ENCODE measurements at places on chromosomes 4 and X.

DNA sequence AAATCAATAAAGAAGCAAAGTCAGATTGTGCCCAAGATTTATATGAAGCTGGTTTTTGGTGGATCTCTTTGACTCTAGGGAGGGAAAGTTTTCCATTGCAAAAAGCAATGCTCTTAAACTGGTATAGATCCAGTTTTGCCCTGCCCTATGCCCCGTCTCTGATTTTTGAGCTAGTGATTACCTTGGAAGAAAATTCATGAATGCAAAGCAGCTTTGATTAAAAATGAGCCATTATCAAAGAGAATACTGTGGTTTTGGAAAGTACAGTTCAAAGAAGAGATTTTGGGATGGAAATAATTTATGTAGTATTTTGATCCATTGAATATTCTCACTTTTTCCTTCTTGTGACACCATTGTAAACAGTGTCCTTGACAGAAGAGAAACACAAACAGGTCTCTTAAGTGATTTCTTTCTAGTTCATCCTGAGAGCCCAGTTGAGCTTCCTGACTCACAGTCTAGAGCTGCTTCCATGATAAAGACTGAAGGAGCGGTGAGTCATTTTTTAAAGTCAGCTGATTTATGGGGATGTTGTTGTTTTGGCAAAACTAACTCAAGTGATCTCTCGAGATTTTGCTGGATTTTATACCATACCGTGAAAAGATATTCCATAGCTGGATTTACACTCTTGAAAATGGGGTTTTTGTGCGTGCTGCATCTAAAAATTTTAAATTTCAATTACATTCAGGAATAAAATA, 76.7 kb downstream of the AFF1 start:
- DNase-seq: no peak

GRCh38 chr4:39102297-39102696, 40.3 kb downstream of the KLHL5 start:
- DNase-seq: peak; percentile 17

GRCh38 chr4:17494258-17495190, 17.4 kb downstream of the QDPR start:
- no peak for DNase-seq

DNA sequence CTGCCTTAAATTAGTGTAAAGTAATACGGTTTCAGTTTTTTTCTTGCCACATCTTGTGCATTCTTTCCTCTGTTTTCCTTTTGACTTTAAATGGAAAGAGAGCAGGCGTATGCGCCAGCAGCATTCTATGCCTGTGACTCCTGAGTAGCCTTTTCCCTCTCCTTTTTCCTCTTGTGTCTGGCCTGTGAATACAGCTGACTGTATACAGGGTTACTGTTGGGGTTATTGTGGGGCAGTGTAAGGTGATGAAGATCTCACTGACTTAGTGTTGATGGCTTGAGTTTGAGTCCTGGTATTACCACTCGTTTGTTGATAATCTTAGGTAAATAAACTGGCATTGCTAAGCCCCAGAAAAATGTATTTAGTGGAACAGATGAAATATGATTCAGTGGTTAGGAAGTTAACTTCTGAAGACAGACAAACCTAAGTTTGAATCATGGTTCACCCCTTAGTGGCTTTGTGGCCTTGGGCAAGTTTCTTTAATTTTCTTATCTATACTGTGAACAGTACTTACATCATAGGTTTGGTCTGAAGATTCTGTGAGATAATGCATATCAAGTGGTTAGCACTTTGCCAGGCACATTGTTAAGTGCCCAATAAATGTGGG, 105.1 kb downstream of the FNIP2 start:
- no peak for DNase-seq

DNA sequence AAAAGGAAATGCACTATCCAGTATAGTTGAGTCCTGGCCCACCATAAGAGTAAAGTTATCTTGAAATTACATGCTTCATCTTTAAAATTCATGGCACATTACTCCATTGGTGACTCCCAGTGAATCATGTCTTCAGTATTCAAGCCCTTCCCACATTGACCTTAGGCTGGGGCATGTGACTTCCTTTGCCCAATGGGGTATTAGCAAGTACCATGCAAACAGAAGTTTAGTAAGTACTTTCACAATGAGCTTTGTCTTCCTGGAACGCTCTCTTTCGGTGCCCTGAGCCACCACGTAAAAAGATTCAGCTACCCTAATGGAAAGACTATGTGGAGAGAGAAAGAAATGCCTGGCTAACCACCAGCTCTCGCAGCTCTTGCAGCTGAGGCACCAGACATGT, 235.4 kb downstream of the HNRNPD start:
- no peak for DNase-seq
